Heart left ventricle (tissue), 16 donors: ENCODE measurements at places on chromosomes 3 and 15. TPM values are rescaled to one million over a fixed set of nuclear protein-coding genes. Genes with fewer than 3 reads are reported as not detected.

The MESP1 gene
- total RNA-seq = 4.7 TPM

The A4GNT gene
- not detected for total RNA-seq

The DUOXA2 gene
- not detected for total RNA-seq

The ARPP21 gene
- total RNA-seq = not detected

The TMEM212 gene
- total RNA-seq = not detected

The GOLGA8R gene
- total RNA-seq = 1.1 TPM

The BAHD1 gene
- total RNA-seq = 15.6 TPM
